Fibroblast of lung (primary cell): ENCODE measurements at places on chromosomes 1 and 21.

GRCh38 chr1:11342621-11343032 is 69.6 kb downstream of the UBIAD1 start:
- no peaks in the 10 kb centered on the region for H3K4me1 ChIP-seq
- H3K4me3 ChIP-seq, result no peak overlapping the region
- DNase-seq, result no peak
- H3K36me3 ChIP-seq, result no peaks in the 10 kb centered on the region

GRCh38 chr1:223872308-223872901 is 26.7 kb upstream of the TP53BP2 start:
- no peak overlapping the region for H3K27ac ChIP-seq
- H3K4me3 ChIP-seq, result no peak overlapping the region
- no peaks in the 10 kb centered on the region for H3K4me1 ChIP-seq
- DNase-seq, result peak; percentile 9
- H3K27me3 ChIP-seq, result peaks cover 22% of the 10 kb centered on the region

GRCh38 chr1:174740249-174740968 is 259.3 kb upstream of the CACYBP start:
- no peak overlapping the region for H3K27ac ChIP-seq
- DNase-seq, result peak; percentile 8
- H3K4me3 ChIP-seq, result no peak overlapping the region
- H3K36me3 ChIP-seq, result no peaks in the 10 kb centered on the region

- H3K4me1 ChIP-seq, result no peaks in the 10 kb centered on the region
- no peaks in the 10 kb centered on the region for H3K27me3 ChIP-seq
- DNase-seq, result no peak
- H3K27ac ChIP-seq, result no peak overlapping the region
- H3K4me3 ChIP-seq, result no peak overlapping the region
Measured at GRCh38 chr1:205669341-205670149, 10.8 kb downstream of the SLC45A3 start.

GRCh38 chr1:158112994-158113758 is 67.5 kb upstream of the CD1D start:
- H3K27ac ChIP-seq, result no peak overlapping the region
- H3K4me1 ChIP-seq, result no peaks in the 10 kb centered on the region
- no peaks in the 10 kb centered on the region for H3K36me3 ChIP-seq
- peak overlapping the region; percentile 22 for H3K4me3 ChIP-seq
- H3K27me3 ChIP-seq, result no peaks in the 10 kb centered on the region

GRCh38 chr1:233224311-233224710 is 71.2 kb downstream of the PCNX2 start:
- H3K36me3 ChIP-seq, result no peaks in the 10 kb centered on the region
- DNase-seq, result no peak
- no peak overlapping the region for H3K4me3 ChIP-seq
- no peak overlapping the region for H3K27ac ChIP-seq
- no peaks in the 10 kb centered on the region for H3K27me3 ChIP-seq
- no peaks in the 10 kb centered on the region for H3K4me1 ChIP-seq

DNA sequence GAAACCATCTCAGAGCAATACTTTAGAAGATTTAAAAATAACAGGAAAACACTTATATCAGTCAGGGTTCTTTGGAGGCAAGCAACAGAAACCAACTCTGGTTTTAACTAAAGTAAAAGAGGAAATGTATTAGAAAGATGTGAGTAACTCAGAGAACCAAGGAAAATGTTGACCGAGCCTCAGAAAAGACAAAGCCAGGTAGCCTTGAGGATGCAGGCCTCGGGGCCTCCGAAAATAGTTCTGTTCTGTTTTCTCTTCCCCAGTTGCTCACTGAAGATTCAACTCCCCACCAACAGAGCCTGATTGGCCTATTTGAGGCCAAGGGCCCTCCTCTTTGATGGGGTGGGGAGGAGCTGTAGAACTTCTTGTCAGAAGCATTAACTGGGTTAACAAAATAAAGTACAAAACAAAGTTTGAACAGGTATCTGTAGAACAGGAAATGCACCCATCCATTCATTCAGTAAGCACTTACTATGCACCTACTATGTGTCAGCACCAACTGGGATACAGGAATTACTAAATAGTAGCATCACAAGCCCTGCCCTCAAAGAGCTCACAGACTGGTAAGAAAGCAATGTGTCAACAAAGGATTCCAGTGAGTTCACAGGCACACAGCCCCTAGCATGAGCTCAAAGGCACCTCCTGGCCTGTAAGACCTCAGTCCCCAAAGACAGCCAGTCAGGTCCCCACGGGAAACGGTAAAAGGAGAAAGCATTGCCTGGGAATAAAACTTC is 12.6 kb downstream of the SLAMF8 start:
- no peaks in the 10 kb centered on the region for H3K4me1 ChIP-seq
- no peak for DNase-seq
- H3K4me3 ChIP-seq, result no peak overlapping the region

GRCh38 chr1:67682659-67683197 is 2.3 kb upstream of the GADD45A start:
- peak overlapping the region; percentile 67 for H3K27ac ChIP-seq
- H3K4me3 ChIP-seq, result peak overlapping the region; percentile 9
- peak; percentile 96 for DNase-seq
- H3K4me1 ChIP-seq, result peaks cover 10% of the 10 kb centered on the region

- H3K4me1 ChIP-seq, result no peaks in the 10 kb centered on the region
- H3K4me3 ChIP-seq, result no peak overlapping the region
- no peak for DNase-seq
- H3K36me3 ChIP-seq, result no peaks in the 10 kb centered on the region
- H3K27me3 ChIP-seq, result no peaks in the 10 kb centered on the region
- H3K27ac ChIP-seq, result no peak overlapping the region
Measured at GRCh38 chr1:182217967-182218366, 156.5 kb upstream of the ZNF648 start.

- peak overlapping the region; percentile 70 for H3K27ac ChIP-seq
- no peaks in the 10 kb centered on the region for H3K27me3 ChIP-seq
- no peaks in the 10 kb centered on the region for H3K36me3 ChIP-seq
Measured at GRCh38 chr1:7223334-7224080, 438.3 kb downstream of the CAMTA1 start.

DNA sequence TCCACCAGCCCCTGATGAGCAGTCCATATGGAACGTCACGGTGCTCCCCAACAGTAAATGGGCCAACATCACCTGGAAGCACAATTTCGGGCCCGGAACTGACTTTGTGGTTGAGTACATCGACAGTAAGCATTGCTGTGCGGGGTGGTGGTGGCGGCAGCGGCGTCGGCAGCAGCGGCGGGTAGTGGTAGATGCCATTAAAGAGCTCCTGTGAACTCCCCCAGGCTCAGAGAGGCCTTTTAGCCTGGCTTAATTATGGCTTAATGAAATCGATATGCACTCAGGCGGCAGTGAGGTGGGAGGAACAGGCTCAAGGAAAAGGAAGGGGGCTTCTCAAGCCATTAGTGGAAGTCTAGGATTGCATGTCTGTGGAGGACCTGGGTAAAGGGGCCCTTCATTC is 41.9 kb upstream of the CNTN2 start:
- no peak overlapping the region for H3K4me3 ChIP-seq
- no peak for DNase-seq
- H3K36me3 ChIP-seq, result no peaks in the 10 kb centered on the region
- no peaks in the 10 kb centered on the region for H3K4me1 ChIP-seq
- H3K27ac ChIP-seq, result no peak overlapping the region

DNA sequence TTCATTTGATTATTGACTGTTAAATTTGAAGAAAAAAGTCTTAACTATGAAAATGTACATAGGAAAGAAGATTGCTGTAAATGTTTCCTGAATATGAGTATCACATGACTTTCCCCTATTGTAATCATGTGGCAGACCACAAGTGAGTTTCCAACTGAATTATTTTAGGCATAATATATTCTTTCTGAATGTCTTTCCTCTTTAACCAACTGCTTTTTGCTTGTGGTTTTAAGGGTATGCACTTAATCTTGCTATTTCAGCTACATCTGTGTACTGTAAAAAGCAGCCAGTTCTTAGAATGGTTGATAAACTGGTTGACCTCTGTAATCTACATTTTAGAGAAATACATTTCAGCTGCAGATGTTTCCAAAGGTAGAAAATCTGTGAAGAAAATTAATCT is 400.7 kb downstream of the NEGR1 start:
- DNase-seq, result peak; percentile 71
- H3K4me3 ChIP-seq, result no peak overlapping the region
- no peaks in the 10 kb centered on the region for H3K27me3 ChIP-seq
- H3K27ac ChIP-seq, result no peak overlapping the region
- no peaks in the 10 kb centered on the region for H3K36me3 ChIP-seq
- H3K4me1 ChIP-seq, result no peaks in the 10 kb centered on the region

DNA sequence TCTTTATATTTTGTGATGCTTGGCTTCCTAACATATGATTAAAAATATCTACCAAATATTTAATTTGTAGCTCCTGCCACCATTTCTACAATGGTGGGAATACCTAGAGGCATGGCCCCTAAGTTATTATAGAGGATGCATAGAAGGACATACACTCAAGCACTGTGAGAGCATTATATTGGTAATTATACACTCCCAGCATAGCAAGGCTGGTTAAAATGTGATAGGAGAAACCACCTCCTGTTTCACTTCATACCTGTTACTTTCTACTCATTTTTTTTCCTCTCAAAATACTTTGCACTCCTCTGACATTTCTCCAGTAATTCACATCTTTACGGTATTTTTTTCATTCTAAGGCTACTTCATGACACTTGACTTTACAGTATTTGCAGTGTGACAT is 92.9 kb downstream of the HS2ST1 start:
- H3K4me3 ChIP-seq, result no peak overlapping the region
- no peaks in the 10 kb centered on the region for H3K27me3 ChIP-seq
- H3K4me1 ChIP-seq, result no peaks in the 10 kb centered on the region
- no peaks in the 10 kb centered on the region for H3K36me3 ChIP-seq
- no peak for DNase-seq
- no peak overlapping the region for H3K27ac ChIP-seq

GRCh38 chr1:207088161-207088560 is 499 bp upstream of the C4BPB start:
- no peaks in the 10 kb centered on the region for H3K36me3 ChIP-seq
- H3K27me3 ChIP-seq, result no peaks in the 10 kb centered on the region
- H3K4me3 ChIP-seq, result no peak overlapping the region
- no peak overlapping the region for H3K27ac ChIP-seq

DNA sequence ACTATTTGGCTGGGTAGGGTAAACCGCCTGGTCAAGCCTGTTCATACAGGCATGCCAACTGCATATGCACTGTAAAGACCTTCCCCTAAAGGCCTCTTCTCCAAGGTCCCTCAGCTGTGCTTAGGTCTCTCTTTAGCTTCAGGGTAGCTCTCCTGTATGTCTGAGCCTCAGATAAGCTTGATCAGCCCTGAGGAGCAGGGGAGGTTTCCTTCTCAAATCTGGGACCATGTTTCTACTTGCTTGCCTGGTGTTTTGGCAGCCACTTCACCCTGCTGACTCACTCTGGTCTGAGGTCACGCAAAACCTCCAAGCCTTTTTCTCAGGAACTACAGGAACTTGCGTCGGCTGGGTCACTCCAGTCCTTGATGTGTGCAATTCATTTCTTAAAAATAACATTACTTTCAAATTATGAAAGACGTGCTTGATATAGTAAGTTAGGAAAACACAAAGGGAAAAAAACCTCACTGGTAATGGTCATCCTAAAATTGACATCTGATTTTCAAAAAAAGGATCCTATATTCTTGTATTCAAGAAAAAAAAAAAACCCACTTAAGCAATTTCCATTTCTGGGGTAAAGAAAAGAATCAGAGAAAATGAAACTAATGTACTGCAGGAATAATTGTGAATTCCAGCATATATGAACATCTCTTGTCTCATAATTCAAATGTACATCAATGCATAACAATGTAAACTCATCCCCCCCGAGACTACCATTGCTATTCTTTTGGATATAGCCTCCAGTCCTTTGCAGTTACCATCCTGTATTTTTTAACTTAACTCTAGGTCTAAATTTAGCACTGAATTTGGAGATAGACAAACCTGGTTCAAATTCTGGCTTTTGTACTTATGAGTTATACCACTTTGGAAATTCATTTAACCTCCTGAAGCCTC is 24.8 kb upstream of the RNF19B start:
- peak; percentile 98 for DNase-seq
- H3K4me3 ChIP-seq, result no peak overlapping the region
- peaks cover 37% of the 10 kb centered on the region for H3K4me1 ChIP-seq
- H3K27ac ChIP-seq, result peak overlapping the region; percentile 97

- H3K4me3 ChIP-seq, result no peak overlapping the region
- H3K27me3 ChIP-seq, result no peaks in the 10 kb centered on the region
- H3K27ac ChIP-seq, result no peak overlapping the region
- H3K36me3 ChIP-seq, result no peaks in the 10 kb centered on the region
- H3K4me1 ChIP-seq, result peaks cover 22% of the 10 kb centered on the region
- no peak for DNase-seq
Measured at GRCh38 chr1:14999441-14999840, 154.1 kb upstream of the TMEM51 start.

GRCh38 chr1:235857756-235858155 is 8.9 kb downstream of the LYST start:
- no peaks in the 10 kb centered on the region for H3K36me3 ChIP-seq
- H3K27ac ChIP-seq, result no peak overlapping the region
- no peak for DNase-seq
- H3K4me1 ChIP-seq, result no peaks in the 10 kb centered on the region
- no peak overlapping the region for H3K4me3 ChIP-seq

DNA sequence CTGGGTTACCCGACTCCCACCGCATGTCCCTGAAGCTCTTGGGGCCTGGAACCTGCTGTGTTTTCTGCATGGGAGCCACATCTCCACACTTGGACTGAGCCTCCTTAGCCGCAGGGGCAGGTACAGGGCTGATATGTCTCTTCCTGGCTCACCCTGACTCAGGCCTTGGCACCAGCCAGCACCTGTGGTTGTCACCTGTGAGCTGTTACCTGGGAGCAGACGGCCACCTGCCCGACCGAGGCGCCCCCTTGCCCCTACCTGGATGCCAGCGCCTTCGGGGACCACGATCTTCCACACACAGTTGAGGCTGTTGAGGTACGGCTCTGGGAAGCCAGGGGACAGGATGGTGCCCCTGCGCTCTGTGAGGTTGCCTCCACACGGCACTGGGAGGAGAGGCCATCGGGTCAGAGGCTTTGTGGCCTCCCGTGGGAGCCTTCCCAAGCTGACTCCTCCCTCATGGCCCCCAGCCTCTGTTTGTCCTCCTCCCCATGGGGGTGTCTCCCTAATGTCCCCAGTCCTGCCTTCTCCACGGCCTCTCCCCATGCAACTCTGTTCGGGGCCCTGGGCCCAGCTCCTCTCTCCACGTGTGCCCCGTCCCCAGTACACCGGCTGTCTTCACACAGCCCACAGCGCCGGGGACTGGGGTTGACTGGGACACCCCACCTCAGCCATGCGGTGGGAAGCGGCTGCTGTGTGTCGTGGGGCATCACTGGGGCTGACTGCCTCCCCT is 152.0 kb downstream of the ZSCAN20 start:
- no peak for DNase-seq
- no peak overlapping the region for H3K4me3 ChIP-seq
- no peak overlapping the region for H3K27ac ChIP-seq
- no peaks in the 10 kb centered on the region for H3K27me3 ChIP-seq

DNA sequence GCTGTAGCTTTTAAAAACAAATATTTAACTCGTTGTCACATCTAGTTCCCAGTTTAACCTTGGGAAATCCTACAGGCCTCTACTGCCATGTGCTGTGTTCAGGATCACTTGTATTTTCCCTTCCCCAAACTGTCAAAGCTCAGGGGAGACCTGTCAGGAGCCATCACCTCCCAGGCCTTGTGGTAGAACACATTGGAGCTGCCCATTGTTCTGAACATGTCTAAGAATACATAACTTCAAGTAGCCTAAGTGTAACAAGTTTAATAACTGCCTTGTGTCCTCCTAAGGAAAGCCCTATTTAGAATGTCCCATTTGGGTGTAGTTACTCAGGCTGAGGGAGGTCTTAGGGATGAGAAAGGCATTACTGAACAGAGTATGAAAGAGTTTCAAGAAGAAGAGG is 28.6 kb upstream of the PIGC start:
- DNase-seq, result no peak
- H3K36me3 ChIP-seq, result no peaks in the 10 kb centered on the region
- no peak overlapping the region for H3K27ac ChIP-seq
- H3K27me3 ChIP-seq, result no peaks in the 10 kb centered on the region

- H3K27ac ChIP-seq, result no peak overlapping the region
- DNase-seq, result no peak
- no peaks in the 10 kb centered on the region for H3K27me3 ChIP-seq
- H3K4me3 ChIP-seq, result no peak overlapping the region
Measured at GRCh38 chr1:25020173-25020845, 90.2 kb upstream of the RUNX3 start.
